Activated naive CD4-positive, alpha-beta T cell treated with anti-CD3 and anti-CD28 coated beads, Interleukin-2, amount 10 ng/mL, durations not matched to agents 7 days and 5 days (primary cell): ENCODE measurements at places on chromosomes 7 and 10.

DNA sequence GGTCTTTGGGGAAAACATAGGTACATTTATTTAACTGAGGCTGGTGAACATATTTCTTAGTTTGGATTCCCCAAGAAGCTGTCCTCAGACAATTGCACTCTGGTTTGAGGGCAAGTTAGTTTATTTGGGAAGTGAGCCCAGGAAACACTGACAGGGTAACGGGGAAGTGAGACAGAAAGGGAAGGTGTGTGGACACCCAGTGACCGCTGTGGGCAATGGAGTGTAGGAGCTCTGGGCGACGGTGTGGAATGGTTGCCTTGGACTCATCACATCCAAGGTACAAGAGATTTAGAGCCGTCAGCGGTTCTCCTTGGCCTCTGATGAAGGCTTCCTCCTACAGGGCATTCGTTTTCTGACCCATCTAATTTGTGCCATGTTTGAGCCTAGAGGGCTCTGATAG lies 7.1 kb downstream of the MRC1 start:
- DNase-seq = no peak

GRCh38 chr7:36157527-36158320 lies 4.7 kb downstream of the EEPD1 start:
- no peak for DNase-seq

DNA sequence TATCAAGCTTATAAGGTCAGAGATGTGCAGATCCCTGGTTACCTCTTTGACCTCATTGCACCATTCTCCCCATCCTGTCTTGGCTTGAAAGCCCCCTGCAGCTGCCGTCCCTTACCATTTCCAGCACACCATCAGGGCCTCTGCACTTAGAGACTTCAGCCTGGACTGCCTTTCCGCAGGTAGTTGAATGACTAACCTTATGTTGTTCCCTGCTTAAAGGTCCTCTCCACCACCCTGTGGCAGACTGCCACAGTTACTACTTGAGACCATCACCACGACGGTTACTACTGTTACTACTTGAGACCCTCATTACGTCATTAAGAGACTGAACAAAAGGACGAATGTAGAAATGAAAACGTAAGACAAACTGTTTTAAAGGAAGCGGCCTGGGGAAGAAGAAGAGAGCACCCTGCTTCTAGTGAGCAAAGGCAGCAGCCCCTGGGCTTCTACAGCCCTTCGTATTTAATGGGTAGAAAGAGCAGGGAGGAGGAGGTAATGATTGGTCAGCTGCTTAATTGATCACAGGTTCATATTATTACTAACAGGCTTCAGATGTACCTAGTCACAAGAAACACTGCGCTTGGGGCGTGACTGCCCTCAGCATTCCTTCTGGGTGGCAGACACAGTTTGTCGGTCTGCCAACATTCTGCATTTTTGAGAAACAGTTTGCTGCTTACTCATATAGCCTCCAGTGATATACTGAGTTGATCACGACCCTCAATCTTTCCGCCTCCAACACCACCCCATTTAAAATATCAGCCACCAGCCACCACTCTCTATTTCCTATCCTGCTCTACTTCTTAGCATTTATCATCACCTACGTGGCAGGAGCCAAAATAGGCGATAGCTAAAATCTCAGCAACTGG lies 74.1 kb upstream of the PARD3 start:
- DNase-seq = no peak

DNA sequence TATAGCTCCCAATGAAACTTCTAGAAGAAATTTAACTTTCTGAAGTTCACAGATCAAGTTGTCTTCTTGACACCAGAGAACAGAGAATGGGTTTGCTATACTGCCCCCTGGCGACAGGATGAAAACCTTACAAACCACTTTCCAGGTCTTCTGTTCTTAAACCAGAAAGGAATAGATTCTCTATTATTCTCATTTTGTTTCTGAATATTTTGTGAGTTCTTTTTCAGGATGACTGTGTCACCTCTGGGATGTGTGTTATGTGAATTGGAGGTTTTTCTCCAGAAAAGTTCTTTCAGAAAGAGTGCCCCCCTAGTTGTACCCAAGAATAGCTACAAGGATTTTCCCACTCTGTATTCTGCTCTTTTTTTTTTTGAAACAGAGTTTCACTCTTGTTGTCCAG lies 6.3 kb downstream of the IFT22 start:
- DNase-seq = peak; percentile 70

DNA sequence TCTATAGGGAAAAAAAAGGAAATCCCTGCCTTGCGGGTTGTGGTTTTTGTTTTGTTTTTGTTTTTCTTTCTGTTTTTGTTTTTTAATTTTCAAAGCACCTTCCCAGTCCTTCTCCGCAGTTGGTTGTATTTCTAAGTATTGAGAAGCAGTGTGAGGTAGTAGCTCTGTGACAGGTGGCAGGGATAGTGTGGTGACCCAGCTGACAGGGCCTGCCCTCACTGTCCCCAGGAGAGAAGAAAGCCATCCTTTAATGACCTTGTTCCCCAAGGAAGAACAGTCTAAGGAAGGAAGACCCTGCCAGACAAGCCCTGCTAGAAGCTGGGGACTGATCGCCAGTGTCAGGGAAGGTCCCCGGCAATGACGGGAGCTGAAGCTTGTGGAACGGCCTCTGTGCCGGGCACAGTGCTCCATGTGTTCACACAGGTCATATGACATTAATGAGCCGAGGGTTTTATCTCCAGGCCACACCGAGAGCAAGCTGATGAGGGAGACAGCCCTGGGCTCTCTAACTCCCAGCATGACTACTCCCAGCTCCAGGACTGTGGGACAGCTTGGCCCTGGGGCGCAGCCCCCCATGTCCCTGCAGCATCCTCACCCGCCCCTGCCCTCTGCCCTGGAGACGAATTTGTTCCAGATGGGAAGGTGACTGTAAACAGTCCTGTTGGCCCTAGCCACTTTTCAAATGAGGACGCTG lies 69.0 kb upstream of the LRRC18 start:
- DNase-seq = no peak

DNA sequence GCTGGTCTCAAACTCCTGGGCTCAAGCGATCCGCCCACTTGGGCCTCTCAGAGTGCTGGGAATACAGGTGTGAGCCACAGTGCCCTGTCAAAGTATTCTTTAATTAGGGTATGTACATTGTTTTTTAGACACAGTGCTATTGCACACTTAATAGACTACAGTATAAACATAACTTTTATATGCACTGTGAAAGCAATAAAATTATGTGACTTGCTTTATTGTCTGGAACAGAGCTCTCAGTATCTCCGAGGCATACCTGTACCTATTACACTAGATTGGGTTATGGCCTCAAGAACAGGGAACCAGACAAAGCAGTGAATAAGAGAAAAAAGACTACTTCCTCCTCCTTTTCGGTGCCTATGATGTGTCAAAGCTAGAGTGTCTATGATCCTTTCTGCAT lies 13.1 kb downstream of the ATOH7 start:
- no peak for DNase-seq

- DNase-seq = no peak
These were observed 28.6 kb downstream of the ORC5 start for GRCh38 chr7:104179178-104179577.

- DNase-seq = no peak
These were observed 27.1 kb upstream of the NKX6-2 start for GRCh38 chr10:132813001-132813401.

DNA sequence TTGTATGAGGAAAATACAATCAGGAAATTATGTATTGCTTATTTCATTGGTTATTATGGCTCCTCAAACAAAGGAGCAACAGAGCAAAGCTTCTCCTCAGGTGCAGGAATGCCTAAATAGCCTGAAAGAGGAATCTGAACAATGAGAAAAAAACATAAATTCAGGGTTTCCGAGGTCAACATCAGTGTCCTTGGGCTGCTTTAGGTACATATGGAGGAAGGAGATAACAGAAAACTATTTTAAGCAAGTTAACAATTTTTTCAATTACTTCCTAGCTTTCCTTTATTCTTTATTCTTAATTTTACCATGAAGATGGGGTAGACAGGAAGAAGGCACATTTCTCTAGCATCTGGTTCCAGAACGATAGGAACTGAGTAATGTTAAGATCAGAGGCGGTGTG lies 14.0 kb downstream of the SLC16A9 start:
- no peak for DNase-seq

DNA sequence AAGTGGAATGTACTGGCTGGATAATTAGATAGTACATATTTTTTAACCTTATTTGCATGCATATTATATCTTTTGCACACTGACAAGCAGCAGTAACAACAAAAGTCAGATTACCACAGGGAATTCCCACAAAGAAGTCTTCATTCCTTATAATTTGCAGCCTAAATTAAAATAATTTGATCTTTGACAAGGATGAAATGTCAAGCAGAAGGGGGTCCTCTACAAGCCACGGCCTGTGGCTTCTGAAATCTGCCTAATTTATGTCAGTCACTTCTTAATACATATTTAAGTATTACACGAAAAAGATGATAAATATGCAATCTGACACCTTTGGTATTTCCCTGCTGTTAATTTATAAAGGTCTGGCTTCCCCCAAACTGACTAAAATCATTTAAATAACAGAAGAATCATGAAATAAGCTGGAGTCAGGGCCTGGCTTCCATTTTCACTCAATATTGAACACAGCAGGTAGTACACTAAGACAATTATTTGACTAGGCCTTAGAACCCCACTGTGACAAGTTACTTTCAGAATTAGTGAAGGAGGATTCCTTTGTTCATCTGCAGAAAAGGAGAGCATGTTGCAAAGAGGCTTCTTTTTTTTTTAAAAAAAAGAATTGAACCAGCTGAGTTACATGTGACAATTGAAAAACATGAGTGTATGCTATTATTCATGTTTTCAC lies 351.1 kb upstream of the ETV1 start:
- no peak for DNase-seq

DNA sequence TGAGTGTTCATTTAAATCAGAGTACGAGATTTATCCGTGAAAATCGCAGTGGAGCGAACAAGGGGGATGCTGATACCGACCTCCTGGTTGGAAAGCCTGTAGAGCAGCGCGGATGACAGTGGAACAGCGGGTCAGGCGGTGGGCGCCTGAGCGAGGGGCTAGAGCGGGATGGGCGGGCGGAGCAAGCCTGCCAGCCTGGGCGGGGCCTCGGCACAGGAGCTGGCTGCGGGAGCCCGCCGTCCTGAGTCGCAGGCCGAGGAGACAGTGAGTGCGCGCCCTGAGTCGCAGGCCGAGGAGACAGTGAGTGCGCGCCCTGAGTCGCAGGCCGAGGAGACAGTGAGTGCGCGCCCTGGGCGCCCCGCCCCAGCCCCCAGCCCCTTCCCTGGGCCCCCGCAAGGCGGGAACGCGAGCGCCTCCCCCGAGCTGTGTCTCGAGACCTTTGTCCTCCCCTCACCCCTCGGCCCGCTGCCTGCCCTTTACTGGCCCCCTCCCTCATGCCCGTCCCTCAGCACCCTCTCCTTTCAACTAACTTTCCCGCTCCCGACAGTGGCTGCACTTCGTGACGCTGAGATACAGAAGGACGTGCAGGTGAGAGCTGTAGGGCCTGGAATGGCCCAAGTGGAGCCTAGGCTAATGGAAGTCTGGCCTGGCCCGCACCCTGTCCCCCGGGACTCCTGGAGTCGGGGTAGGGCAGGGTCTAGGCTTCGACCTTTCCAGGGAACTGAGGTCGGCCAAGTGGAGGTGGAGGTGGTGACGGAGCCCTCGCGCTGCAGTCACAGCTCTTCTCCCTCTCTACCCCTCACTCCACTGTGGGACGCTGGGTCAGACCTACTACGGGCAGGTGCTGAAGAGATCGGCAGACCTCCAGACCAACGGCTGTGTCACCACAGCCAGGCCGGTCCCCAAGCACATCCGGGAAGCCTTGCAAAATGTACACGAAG lies at the start of gene AS3MT:
Gene AS3MT, plus strand, starts transcription at position 213 of the 941 bp plus-strand sequence. Its CDS starts 123 bp downstream, at position 336.
- DNase-seq = peak; percentile 35

DNA sequence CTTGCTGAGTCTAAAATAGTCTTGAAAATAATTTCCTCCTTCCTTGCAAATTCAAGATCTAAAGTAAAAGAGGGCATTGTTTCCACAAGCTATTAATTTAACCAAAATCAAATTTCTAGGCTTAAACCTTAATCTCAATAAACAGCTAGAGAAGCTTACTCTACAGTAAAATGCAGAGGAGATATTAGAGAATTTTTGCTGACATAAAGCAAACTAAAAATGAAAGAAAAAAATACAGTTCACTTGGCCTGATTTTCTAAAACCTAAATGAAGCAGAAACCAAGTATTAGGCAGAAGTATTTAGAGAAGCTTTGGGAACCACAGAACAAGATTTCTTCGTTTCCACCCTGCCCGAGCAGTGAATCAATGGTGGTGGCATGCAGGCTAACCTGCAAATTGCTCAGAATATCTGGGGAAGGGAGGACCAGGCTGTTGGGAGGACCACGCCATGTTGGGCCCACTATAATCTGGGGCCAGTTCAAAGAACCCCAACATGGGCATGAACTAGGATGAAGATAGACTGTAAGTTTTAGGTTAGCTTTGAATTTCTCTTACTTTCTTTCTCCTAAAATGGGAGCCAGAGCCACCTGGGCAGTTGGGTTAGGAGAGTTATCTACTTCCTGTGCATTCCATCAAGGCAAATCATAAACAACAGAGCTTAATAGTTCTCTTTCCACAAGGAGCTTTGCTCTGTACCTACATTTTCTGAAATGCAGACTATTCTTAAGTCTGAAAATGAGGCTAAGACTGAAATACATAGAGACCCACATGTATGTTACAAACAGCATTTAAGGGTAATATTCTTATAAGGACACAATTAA lies 4.1 kb downstream of the LAMB1 start:
- DNase-seq = no peak

GRCh38 chr7:100065452-100066186 lies 15.9 kb downstream of the ZNF3 start:
- DNase-seq = no peak

DNA sequence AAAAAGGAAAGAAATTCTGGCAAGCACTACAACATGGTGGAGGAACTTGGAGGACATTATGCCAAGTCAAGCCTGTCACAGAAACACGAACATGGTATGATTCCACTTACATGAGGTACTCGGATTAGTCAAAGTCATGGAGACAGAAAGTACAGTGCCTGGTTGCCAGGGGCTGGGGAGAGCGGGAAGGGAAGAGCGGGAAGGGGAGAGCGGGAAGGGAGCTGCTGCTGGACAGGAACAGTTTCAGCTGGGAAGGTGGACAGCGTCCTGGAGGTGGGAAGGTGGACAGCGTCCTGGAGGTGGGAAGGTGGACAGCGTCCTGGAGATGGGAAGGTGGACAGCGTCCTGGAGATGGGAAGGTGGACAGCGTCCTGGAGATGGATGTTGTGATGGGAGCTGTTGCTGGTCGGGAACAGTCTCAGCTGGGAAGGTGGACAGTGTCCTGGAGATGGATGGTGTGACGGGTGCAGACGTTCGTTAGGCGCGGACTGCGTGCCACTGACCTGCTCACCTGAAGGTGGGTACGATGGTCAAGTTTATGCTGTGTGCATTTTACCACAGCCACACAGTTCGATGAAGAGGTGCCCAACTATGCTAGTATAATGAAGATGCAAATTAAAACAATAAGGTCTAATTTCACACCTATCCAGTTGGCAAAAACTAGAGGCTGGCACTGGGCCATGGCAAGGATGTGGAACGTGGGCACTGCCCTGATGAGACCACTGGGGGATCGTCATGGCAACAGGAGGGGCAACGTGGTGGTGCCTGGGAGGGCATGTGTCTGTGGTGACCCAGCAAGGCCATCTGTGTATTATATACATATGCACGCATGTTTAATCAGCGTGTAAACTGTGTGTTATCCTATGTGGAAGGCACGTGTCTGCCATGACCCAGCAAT lies 103.8 kb downstream of the NKX6-2 start:
- peak; percentile 8 for DNase-seq
